Activated gamma-delta T cell treated with anti-CD3 and anti-CD28 coated beads, Interleukin-2, amount 50 U/mL, for 16 hours (primary cell): ENCODE measurements at places on chromosomes 6 and 20.

GRCh38 chr6:69816569-69816968 is 19.8 kb upstream of the LMBRD1 start:
- no peak for DNase-seq

DNA sequence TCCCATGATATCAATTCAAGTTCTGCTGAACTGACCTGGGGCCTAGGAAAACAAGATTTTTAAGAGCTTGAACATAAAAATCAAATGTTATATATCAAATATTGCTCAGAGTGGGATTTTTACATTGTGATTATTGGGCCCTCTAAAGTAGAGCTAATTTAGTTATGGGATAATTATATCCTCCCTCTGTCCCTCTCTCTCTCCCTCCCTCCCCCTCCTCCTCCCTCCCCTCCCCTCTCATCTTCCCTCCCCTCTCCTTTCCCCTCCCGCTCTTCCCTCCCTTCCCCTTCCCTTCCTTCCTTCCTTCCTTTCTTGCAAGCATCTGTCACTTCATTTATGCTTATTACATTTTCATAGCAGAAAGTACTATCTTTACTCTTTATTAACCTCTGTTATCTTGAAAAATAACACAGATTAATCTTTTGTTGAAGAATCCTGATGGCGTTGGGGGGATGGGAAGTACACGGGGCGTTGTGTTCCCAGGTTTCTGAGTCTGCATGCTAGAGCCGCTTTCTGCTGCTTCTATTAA is 32.8 kb downstream of the KIF25 start:
- DNase-seq = no peak

GRCh38 chr20:37821696-37822095 is 81.2 kb upstream of the VSTM2L start:
- no peak for DNase-seq

DNA sequence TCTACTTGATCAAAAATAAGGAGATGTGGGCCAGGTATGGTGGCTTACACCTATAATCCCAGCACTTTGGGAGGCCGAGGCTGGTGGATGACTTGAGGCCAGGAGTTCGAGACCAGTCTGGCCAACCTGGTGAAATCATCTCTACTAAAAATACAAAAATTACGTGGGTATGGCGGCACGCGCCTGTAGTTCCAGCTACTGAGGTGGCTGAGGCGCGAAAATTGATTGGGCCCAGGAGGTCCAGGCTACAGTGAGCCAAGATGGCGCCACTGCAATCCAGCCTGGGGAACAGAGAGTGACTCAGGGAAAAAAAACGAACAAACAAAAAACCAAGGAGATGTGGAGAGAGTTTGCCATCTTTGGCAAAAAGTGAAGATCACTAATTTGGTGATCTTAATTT is 65.3 kb downstream of the BMP2 start:
- no peak for DNase-seq

DNA sequence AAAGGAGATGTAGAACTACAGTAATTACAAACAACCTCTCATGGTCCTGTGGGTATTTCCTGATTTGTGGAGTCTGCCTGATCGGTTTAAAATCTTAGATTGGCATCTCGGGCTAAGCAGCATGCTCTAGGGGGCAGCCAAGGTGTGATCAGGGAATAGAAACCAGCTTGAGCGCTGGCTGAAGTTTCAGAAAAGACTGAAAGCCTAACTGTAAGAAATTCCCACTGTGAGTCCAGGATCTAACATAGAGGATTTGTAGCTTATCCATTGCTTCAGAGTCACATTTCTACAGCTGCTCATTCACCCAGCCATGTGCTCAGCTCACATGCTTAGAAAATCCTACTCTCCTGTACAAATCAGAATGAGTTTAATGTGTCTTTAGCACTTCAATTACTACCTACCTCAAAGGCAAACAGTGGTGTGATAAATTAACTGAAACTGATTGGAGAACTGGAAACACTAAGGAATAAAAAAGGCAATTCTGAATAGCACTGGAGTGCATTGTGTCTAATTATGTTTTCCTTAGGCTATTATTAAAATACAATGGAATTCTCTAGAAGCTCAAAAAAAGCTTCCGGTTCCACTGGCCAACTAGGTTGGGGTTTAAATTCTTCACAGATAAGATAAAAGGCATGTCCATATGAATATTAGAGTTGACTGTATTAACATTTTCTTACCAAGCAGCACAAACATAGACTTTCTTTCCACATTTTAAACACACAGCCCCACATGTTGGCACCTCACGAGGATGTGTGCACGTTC is 73.8 kb upstream of the MPC1 start:
- DNase-seq = no peak

DNA sequence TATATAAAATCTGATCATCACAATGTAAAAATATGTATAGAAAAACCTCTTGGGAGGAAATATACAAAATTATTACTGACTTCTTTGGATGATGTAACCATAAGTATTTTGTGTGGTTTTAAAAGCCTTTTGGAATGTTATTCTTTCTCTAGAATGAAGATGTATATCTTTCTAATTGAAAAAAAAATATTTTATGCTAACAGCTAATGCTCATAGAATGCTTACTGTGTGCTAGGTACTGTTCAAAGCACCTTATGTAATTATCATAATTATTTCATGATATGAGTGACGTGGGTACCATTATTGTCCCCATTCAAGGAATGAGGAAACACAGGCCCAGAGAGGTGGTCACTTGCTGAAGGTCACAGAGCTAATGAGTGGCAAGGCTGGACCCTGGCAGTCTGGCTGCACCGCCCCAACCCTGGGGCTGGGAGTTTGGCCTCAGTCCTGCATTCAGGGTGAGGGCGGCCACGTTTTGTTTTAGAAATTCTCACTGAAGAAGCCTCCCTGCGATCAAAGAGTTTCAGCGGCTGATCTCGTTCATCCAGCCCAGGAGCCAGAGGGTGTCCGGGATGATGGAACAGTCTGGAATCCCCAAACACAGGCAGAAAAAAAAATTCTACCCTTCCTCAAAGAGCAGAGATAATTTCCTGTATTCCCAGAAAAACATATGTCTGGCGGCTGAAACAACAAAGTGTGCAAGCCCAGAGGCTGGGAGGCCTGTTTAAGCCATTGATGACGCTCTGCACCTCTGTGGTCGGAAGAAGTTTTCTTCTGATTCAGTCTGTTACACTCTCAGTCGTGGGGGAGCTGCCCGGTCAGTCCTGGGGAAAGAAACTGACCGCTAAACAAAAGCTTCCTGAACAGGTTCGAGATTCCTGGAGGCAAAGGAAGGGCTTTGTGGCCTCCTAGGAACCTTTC is 37.3 kb downstream of the TFEB start:
- no peak for DNase-seq

DNA sequence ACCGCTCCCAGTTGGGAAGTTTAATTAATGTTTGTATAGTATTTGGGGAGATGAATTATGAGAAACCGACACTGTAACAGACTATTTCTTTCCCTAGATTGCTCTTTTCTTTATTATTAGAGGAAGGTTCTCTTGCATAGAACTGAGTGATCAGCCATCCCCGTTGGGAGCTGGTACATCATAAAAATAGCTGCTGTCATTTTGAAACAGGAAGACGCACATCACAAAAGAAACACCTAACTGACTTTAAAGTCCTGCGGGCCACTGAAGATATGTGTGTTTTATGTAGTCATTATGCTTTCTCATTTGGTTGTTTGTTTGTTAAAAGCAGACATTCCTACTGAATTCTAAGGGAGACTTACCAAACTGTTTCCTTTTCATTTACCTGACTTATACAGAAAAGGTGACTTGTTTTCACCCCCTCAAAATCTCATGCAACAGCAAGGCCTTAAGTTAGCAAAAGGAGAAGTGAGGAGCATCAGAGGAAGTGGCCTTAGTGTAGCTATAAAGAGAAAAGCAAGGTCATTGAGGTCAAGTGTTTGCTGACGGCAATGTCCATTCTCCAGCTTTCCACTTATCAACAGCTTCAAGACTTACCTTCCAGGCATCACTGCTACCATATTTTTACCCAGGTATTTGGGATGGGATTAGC is 91.0 kb downstream of the PKHD1 start:
- DNase-seq = no peak

- DNase-seq = no peak
These were observed 148.5 kb downstream of the FOXC1 start for GRCh38 chr6:1758076-1758679.

DNA sequence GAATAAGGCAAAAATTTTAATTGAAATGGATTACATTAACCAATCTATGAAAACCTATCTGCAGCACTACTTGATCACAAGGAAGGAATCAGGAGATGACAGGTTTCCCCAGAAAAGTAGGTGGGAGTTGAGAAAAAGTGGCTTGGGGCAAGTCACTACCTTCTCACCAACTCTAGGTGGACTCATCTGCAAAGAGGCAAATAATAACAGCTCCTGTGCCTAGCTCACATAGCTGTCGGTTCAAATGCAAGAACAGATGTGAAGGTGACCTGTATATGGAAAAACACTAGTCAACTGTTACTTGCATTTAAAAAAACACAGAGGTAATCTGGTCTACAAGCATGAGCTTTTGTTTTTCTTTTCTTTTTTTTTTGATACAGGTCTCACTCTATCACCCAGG is 67.2 kb downstream of the POPDC3 start:
- DNase-seq = no peak

- DNase-seq = no peak
These were observed 14.4 kb downstream of the NEDD9 start for GRCh38 chr6:11218102-11218442.

DNA sequence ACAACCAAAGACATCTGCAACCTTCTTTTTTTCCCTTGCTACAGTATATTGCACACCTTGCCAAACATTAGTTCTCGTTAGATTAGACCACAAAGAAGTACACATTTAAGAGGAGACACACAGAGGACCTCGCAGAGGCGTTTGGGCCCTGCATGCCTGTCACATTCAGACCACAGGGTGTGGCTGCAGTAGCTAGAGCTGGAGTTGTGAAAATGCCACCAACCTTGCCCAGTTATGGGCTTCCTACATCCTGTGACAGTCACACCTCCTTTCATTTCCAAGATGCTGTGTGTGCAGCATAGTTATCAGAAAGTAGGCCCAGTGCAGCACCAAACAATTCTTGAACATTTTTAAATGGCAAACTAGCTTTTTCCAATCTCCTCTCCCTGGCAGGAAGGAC is 2.4 kb downstream of the SYNE1 start:
- peak; percentile 29 for DNase-seq

DNA sequence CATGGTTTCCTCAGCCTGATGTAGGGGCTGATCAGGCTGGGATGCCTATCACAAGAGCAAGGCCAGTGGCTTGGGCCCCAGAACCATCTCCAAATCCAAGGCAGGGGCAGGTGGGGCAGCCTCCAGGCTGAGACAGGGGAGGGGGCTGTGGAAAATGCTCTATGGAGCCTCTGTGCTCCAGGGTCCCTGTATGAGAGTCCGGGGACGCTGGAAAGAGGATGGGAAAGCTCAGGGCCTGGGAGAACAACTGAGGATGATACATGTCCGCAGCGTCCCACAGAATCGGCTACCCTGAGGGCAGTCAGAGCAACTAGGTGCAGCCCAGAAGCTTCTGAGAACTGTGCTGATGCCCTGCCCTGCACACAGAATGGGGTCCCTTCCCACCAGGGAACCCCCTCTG is 43.4 kb downstream of the CPXM1 start:
- no peak for DNase-seq

DNA sequence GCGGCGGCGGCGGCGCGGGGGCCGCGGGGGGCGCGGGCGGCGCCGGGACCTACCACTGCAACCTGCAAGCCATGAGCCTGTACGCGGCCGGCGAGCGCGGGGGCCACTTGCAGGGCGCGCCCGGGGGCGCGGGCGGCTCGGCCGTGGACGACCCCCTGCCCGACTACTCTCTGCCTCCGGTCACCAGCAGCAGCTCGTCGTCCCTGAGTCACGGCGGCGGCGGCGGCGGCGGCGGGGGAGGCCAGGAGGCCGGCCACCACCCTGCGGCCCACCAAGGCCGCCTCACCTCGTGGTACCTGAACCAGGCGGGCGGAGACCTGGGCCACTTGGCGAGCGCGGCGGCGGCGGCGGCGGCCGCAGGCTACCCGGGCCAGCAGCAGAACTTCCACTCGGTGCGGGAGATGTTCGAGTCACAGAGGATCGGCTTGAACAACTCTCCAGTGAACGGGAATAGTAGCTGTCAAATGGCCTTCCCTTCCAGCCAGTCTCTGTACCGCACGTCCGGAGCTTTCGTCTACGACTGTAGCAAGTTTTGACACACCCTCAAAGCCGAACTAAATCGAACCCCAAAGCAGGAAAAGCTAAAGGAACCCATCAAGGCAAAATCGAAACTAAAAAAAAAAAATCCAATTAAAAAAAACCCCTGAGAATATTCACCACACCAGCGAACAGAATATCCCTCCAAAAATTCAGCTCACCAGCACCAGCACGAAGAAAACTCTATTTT is 2.0 kb downstream of the FOXC1 start:
- DNase-seq = no peak

DNA sequence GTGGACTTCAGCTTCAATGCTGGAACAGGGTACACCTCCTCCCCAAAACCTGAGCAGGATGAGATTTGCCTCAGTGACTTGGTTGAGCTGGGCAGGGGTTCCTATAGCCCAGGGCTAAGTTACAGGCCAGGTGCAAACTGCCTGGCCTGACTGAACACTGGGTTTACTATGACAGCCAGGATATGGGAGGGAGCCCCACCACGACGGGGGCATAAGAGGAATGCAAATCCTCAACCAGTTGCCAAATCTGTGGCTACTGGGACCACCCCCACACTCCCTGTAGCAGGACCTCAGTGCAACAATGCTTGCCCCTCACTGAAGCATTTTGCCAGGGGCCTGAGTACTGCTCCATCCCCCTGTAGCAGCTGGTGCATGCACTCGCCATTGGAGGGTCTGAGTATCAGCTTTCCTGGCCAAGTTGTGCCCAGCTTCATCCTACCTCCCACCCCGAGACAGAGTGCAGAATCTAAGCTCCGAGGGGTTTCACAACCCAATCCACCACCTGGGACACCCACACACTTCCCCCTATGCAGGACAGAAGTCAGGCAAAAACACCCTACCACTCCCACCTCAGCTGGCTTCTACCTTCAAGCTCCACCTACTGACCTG is 27.6 kb downstream of the TREML4 start:
- no peak for DNase-seq

- no peak for DNase-seq
These were observed 719.5 kb upstream of the GJE1 start for GRCh38 chr6:141413196-141413595.

GRCh38 chr20:44733341-44734069 is 12.2 kb upstream of the KCNK15 start:
- peak; percentile 23 for DNase-seq

GRCh38 chr6:41522780-41523548 is 23.2 kb upstream of the FOXP4 start:
- DNase-seq = no peak

GRCh38 chr20:1254254-1254653 is 11.8 kb upstream of the SNPH start:
- no peak for DNase-seq

- no peak for DNase-seq
These were observed 25.7 kb upstream of the SAYSD1 start for GRCh38 chr6:39140556-39141167.

GRCh38 chr6:150745896-150746295 is 119.6 kb upstream of the MTHFD1L start:
- DNase-seq = no peak
